GM12878 (cell line): ENCODE measurements at places on chromosomes 4 and X.
A peak's percentile ranks its signal among the peaks of the same experiment; 100 is the strongest.

DNA sequence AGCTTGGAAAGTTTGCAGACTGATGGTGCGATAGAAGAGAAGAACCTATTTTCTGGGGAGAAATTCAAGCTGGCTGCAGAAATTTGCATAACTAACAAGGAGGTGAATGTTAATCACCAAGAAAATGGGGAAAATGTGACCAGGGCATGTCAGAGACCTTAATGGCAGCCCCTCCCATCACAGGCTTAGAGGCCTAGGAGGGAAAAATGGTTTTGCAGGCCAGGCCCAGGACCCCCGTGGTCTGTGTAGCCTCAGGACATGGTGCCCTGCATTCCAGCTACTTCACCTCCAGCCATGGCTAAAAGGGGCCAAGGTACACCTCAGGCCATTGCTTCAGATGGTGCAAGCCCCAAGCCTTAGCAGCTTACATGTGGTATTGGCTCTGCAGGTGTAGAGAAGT is 207.1 kb upstream of the CXorf66 start:
- DNase-seq: no peak

DNA sequence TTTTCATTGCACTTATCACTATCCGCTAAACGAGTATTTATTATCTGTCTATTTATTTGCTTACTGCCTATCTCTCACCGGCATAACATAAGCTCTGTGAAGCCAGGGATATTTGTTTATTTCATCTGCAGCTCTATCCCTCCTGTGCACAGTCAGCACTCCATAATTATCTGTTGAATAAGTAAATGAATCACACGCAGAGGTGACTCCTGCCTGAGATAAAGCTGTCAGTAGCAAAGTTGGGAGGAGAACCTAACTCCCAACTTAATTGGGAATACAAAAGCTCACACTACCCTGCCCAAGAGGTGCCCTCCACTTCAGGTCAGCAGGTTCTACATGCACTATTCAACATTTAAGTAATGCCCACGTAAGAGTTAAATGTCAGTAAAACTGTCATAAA is 85.7 kb downstream of the CORIN start:
- DNase-seq: no peak

GRCh38 chrX:48942895-48943294 is 14.5 kb downstream of the OTUD5 start:
- no peak for DNase-seq

DNA sequence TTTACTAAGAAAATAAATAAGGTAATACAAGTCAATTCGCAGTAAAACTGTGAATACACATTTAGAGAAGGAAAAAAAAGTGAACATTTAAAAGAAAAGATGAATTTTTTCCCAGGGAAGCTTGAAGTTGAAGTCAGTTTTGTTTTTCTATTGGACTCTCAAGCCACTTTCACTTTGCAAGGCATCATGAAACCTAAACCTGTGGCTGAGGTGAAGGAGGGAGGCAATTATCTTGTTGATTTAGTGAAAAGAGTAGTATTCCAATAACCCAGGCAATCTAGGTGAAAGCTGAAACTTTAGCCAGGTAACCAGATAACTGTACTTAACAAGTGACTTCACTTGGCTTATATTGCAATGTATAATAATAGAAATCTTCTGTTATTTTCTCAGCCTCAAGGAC is 138.6 kb downstream of the HDX start:
- DNase-seq: no peak

DNA sequence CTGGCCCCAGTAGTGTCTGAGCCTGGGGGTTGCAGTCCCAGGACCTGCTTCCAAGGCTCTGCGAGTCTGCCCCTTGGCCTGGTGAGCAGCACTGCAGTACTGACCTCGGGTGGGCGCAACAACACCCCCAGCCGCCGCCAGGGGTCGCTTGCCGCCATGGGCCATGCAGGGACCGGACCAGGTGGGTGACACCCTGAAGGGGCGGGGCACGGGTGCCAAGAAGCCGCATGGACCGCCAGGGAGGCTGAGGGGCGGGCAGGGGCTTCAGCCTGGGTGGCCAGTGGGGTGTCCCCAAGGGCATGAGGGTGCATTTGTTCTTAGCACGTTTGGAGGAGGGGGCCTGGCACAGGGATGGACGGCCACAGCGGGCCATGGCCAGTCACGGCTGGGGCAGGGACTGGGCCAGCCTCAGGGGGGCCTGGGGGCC is 25.0 kb downstream of the TACC3 start:
- DNase-seq: no peak

- no peak for DNase-seq
Observed at GRCh38 chr4:130368668-130369067, 1272.7 kb downstream of the C4orf33 start.

DNA sequence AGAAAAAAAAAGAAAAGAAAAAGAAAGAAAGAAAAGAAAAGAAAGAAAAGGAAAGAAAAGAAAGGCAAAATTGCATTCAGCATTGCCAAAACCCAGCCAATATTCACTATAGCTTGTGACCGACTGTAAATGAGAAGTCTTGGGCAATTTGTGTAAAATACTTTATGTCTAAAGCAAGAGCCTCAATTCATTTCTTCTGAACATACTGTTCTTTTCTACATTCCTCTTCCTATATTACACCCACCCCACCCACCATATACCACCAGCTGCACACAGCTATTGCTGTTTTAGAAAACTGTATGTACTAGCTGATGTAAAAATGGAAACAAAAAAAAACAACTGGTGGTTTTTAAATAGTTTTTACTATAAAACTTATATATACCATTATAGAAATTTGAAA is 156.9 kb upstream of the TTC29 start:
- no peak for DNase-seq

- DNase-seq: no peak
Observed at GRCh38 chr4:124484008-124484407, 228.5 kb downstream of the ANKRD50 start.

GRCh38 chr4:113365377-113365776 is 315.9 kb downstream of the ANK2 start:
- DNase-seq: no peak

DNA sequence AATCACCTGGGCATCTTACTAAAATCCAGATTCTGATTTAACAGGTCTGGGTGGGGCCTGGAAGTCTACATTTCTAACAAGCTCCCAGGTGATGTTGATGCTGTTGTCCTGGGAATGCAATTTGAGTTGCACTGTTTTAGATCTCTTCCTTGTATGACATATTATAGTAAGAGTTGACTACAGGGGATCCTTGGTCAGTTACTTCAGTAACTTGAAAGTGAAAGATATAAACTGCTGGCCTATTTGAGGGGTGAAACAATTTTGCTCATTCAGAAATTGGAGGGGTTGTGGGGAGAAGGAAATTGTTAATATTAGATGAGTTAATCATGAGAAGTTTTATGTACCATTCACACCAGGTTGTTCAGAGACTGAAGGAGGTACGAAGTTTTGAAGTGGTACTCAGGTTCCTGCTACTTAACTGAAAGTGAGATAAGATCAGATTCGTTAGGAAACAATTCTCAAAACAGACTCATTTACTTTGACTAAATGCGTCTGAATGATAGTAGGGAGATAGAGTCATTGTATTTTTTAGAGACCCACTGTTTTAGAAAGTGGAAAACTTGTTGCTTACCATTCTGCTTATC is 12.5 kb downstream of the SH2D1A start:
- DNase-seq: no peak

DNA sequence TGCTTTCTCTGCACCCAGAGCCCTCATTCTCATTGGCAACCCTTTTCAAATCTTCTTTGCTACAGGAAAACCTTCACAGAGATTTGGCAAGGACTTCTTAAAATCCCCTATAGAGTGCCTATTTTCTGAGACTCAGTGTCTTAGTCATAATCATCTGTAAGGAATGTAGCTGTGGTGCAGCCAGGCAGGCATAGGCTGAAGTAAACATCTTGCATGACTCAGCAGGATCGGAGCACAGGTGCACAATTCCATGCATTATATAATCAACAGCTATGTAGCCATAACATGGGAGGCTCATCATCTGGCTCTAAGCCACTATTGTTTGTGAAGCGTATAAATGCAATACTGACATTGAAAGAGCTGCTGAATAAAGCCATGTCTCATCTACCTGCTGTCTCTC is 368.8 kb downstream of the MAGEE1 start:
- DNase-seq: no peak

- DNase-seq: no peak
Observed at GRCh38 chrX:11113731-11114130, 2.6 kb downstream of the HCCS start.

- no peak for DNase-seq
Observed at GRCh38 chrX:99522450-99522849, 887.6 kb downstream of the PCDH19 start.

DNA sequence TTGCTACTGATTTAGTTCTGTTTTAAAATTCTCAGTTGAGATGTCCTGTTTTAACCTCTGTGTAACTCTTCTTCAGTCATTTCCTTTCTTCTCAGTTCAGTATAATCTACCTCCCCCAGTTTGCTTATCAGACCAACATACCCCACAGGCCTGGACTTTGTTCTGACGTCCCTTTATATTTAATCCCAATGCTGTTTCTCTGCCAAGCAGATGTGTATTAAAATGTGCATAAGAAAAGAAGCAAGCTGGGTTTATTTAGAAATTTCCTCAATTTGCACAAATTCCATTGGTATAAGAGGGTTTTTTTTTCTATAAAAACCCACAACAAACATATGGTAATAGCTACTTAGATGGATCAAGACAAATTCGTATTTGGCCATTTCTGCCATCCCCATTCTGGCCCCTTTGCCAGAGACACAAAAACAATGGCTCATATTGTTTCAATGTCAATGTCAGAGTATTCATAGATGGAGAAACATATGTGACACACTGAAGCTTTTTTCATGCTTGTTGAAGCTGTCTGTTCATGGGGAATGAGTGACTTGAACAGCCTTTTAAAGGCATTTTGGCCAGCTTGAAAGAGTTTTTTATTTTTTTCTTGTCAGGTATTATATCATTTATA is 24.5 kb downstream of the HCCS start:
- DNase-seq: no peak

- peak; percentile 24 for DNase-seq
Observed at GRCh38 chr4:17385403-17385802, 126.5 kb downstream of the QDPR start.

DNA sequence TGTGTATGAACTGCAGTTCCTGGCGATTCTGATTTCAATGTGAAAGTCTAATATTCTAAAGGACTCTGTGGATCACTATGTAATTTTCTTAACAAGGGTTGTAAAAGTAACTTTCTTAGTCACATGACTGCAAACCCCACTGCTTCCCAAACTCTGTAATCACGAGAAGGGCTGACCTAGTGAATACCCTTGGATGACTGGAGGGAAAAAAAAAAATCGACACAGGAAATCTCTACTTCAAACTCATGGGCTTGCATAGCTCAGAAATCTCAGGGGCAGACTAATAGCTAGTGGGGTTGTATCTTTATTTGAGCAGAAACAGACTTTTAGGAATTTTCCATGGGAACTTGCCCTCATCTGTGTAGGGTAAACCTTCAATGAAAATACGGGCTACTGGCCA is 4.8 kb upstream of the MXRA5 start:
- DNase-seq: no peak

GRCh38 chr4:149370785-149371420 is 444.7 kb downstream of the IQCM start:
- DNase-seq: no peak

DNA sequence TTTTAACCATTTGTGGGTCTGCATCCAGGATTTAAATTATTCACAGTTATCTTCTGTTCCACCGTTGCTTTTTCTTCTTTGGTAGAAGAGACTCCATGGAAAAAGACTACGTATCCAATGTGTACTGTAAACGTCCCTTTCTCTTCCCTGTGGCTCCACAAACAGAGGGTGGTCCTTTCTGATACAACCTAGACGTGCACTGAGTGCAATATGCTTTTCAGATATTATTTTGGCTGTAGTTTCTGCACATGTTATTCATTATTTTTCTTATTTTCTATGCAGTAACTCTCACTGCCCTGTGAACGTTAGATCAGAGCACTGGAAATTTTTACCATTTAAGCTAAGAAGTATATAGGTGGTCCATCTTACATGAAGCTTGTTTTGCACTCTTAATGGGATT is 72.7 kb downstream of the SHISA3 start:
- no peak for DNase-seq

GRCh38 chr4:32858361-32858760 is 2138.2 kb downstream of the PCDH7 start:
- no peak for DNase-seq

GRCh38 chr4:51867689-51868448 is 24.9 kb downstream of the DCUN1D4 start:
- DNase-seq: no peak
